Chondrocyte (in vitro differentiated cells): ENCODE measurements at places on chromosomes 11 and 22. TPM values are rescaled to one million over a fixed set of nuclear protein-coding genes. Genes with fewer than 3 reads are reported as not detected.

DNA sequence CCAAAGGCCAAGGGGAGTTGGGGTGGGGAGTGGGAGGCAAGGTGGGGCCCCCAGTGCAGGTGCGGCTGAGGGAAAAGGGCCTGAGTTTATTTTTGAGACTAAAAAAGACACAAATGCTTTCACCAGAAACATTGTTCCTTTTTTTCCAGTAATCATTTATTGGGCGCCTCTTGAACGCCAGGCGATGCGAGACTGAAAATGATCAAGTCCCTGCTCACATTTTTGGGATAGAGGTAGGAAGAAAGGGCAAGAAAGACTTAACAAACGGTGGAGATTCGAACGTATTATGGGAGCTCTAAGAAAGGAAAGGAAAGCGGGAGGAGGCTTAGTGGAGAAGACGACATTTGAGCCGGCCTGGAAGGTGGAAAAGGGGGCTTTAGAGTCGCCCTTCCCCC is 796 bp upstream of the SF3B2 start:
- peak overlapping the region; percentile 99 for H3K4me3 ChIP-seq
- H3K27me3 ChIP-seq: no peaks in the 10 kb centered on the region
- peaks cover 52% of the 10 kb centered on the region for H3K4me1 ChIP-seq
- peaks cover 12% of the 10 kb centered on the region for H3K36me3 ChIP-seq

Gene FAM180B
- total RNA-seq: not detected in 3 replicates

DNA sequence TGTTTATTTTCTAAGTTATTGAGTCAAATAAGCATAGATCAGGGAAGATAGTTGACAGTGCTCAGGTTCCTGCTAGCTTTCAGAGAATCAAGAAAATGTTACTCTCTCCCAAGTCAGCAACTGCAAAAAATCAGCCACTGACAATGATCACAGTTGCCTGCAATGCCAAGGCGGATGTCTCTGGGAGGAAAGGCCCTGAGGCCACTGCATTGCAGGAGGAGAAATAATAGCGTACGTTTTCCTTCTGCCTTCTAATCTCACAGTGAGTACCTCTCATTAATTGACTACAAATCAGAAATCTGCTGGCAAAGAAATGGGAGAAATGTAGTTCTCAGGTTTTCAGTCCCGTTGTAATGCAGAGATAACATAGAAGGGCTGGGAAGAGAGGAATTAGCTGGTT is 54.0 kb upstream of the SPON1 start:
- no peak for DNase-seq
- H3K27me3 ChIP-seq: peaks cover under 1% of the 10 kb centered on the region
- H3K4me3 ChIP-seq: no peak overlapping the region
- H3K36me3 ChIP-seq: no peaks in the 10 kb centered on the region
- no peaks in the 10 kb centered on the region for H3K4me1 ChIP-seq

DNA sequence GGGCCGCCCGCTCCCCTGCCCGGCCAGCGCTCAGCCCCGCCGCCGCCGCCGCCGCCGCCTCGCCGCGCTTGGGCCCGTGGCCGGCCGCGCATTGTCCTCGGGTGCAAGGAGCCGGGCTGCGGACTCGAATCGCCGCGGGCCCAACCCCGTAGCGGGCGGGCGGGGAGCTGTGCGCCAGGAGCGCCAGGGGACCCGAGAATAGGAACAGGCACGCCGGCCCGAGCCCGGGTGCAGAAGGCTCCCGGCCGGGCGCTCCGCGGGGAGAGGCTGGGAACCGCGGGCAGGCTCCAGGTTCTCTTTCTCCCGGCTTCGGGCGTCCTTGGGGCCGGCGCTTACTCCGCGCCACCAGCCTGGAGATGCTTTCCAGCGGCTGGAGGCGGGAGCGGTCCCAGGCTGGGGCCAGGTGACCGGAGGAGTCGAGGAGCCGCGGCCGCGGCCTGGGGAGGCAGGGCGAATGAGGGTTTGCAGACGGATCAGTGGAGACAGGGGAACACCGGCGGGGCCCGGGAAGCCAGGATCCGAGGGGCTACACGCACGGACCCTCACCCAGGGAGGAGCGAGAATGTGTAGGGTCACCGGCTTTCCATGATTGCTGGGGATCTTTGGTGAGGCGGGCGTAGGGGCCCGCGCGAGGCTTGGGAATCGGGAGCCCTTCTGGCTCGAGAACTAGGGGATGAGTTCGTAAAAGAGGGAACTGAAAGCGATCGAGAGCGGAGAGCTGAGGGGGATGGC is 726 bp downstream of the PKNOX2 start:
- H3K27ac ChIP-seq: peak overlapping the region; percentile 98
- peaks cover 4% of the 10 kb centered on the region for H3K36me3 ChIP-seq

DNA sequence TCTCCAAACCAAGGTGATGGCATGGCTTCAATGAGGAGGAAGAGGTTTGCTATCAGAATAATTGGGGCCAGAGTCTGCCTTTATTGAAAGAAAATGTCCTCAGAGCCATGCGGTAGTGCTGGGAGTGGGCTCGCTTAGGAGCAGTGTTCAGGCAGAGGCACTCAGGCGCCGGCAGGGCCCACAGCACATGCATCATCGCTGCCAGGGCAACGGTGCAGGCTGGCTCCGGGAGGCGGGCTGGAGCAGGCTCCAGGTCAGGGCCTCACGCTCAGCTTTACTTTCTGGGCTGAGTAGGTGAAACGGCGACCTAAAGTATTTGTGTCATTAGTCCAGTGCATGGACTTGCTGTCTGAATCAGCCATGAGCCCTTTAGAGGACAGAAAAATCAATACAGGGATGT is 169.9 kb upstream of the CCDC90B start:
- peak; percentile 64 for DNase-seq
- H3K36me3 ChIP-seq: no peaks in the 10 kb centered on the region
- no peak overlapping the region for H3K27ac ChIP-seq
- no peaks in the 10 kb centered on the region for H3K4me1 ChIP-seq
- H3K4me3 ChIP-seq: no peak overlapping the region

DNA sequence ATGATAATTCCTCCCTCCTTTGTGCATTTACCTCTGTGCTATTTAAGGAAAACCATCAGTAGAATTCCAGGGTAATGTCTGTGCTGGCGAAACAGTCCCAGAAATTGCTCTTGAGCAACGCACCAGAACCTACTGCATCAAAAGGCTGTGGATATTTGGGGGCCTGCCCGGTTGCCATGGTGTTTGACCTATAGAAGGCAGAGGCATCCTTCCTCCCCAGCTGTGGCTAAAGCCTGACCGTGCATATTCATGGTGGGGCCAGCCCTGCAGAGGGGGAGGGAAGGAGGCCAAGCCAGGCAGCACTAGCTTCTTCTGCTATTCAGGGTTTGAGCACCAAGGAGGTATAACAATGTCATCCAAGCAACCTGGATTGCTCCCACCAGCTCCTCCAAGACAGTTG is 215.0 kb upstream of the E2F8 start:
- H3K27me3 ChIP-seq: peaks cover 26% of the 10 kb centered on the region
- H3K4me3 ChIP-seq: no peak overlapping the region
- DNase-seq: no peak
- no peaks in the 10 kb centered on the region for H3K4me1 ChIP-seq
- no peaks in the 10 kb centered on the region for H3K36me3 ChIP-seq

GRCh38 chr11:124760205-124760652 is 1.9 kb downstream of the ESAM start:
- peaks cover 29% of the 10 kb centered on the region for H3K4me1 ChIP-seq
- peaks cover 2% of the 10 kb centered on the region for H3K36me3 ChIP-seq
- peak overlapping the region; percentile 31 for H3K4me3 ChIP-seq
- DNase-seq: no peak
- H3K27me3 ChIP-seq: peaks cover 9% of the 10 kb centered on the region

DNA sequence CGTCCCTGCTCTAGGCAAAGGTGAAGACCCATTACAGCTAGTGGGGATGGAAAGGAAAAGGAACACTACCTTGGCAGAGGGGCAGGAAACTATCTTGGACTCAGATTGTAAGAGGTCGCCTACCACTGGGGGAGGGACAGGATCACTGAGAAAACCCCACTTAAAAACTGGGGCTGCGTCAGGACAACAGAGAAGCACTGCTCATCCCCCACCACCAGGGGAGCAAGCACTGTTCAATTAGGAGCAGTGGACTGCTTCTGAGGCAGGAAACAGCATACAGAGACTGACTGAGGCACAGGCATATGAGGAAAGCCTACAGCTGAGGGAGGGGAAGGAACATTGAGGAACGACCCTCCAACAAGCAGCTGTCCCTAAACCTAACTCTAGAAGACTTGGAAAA is 20.8 kb upstream of the DLAT start:
- no peaks in the 10 kb centered on the region for H3K4me1 ChIP-seq
- H3K27me3 ChIP-seq: no peaks in the 10 kb centered on the region
- H3K4me3 ChIP-seq: no peak overlapping the region
- DNase-seq: no peak
- H3K36me3 ChIP-seq: peaks cover 43% of the 10 kb centered on the region

DNA sequence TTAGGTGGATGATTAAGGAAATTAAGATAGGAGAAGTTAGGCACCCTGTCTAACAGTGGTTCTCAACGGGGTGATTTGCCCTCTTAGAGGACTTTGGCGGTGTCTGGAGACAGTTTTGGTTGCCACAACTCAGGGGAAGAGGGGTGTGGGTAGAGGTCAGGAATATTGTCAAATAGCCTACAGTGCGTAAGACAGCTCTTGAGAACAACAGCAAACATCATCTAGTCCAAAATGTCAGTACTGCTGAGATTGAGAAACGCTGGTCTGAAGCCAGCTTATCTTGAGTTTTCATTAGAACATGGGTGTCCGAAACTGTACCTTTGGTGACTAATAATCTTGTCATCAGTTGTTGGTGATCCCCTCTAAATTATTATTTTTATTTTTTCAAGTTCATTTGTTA is 38.4 kb downstream of the CECR2 start:
- H3K4me1 ChIP-seq: peaks cover 20% of the 10 kb centered on the region
- no peaks in the 10 kb centered on the region for H3K27me3 ChIP-seq
- H3K27ac ChIP-seq: no peak overlapping the region
- no peak overlapping the region for H3K4me3 ChIP-seq

Gene OR8D1
- not detected in 3 replicates for total RNA-seq

DNA sequence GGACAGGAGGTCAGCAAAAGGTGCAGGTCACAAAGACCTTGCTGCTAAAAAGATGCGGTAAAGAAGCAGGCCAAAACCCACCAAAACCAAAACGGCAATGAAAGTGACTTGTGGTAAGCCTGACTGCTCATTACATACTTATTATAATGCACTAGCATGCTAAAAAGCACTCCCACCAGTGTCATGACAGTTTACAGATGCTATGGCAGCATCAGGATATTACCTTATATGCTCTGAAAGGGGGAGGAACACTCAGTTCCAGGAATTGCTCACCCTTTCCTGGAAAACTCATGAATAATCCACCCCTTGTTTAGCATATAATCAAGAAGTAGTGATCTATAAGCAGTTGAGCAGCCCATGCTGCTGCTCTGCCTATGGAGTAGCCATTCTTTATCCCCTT is 45.2 kb upstream of the SLC5A12 start:
- no peaks in the 10 kb centered on the region for H3K4me1 ChIP-seq
- H3K36me3 ChIP-seq: no peaks in the 10 kb centered on the region
- no peak overlapping the region for H3K27ac ChIP-seq
- no peak for DNase-seq

- no peaks in the 10 kb centered on the region for H3K27me3 ChIP-seq
- peak overlapping the region; percentile 60 for H3K27ac ChIP-seq
- peaks cover 23% of the 10 kb centered on the region for H3K4me1 ChIP-seq
- no peaks in the 10 kb centered on the region for H3K36me3 ChIP-seq
- no peak for DNase-seq
Measured at GRCh38 chr11:128336203-128336602, 251.2 kb downstream of the ETS1 start.

Gene RCOR2
- total RNA-seq: 1.3 to 3.8 TPM (median 2.7 TPM) in 3 replicates

DNA sequence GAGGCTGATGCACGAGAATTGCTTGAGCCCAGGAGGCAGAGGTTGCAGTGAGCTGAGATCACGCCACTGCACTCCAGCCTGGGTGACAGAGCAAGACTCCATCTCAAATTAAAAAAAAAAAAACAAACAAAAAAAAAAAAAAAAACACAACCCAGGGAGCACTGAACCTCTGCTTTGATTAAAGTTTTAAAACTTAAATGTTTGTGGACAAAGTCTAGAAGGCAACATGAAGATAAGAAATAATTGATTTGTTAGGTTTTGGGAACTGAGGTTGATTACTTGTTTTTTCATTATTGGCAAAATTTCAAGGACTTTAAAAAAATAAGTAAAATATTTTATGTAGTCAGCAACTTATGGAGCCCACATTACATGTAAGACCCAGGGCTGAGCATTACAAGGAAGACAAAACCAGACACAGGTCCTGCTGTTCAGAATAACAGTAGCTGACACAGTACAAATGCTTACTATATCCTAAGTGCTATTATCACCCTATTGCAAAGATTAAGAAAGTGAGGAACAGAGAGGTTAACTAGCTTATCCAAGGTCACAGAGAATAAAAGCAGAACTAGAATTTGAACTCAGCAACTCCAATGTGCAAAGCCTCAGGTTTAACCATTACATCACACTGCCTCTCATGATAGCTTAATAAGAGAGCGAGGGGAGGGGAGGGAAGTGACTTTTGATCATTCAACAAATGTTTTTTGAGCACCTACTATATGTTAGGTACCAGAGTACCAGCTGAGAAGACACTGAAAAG is 2.3 kb upstream of the CRY2 start:
- peaks cover 26% of the 10 kb centered on the region for H3K4me1 ChIP-seq
- H3K27ac ChIP-seq: no peak overlapping the region
- H3K27me3 ChIP-seq: peaks cover 18% of the 10 kb centered on the region
- H3K36me3 ChIP-seq: no peaks in the 10 kb centered on the region
- H3K4me3 ChIP-seq: no peak overlapping the region
- DNase-seq: no peak

GRCh38 chr11:13276454-13276831 is 1.1 kb upstream of the BMAL1 start:
- H3K4me3 ChIP-seq: peak overlapping the region; percentile 93
- H3K36me3 ChIP-seq: no peaks in the 10 kb centered on the region
- peaks cover 35% of the 10 kb centered on the region for H3K4me1 ChIP-seq
- DNase-seq: no peak

DNA sequence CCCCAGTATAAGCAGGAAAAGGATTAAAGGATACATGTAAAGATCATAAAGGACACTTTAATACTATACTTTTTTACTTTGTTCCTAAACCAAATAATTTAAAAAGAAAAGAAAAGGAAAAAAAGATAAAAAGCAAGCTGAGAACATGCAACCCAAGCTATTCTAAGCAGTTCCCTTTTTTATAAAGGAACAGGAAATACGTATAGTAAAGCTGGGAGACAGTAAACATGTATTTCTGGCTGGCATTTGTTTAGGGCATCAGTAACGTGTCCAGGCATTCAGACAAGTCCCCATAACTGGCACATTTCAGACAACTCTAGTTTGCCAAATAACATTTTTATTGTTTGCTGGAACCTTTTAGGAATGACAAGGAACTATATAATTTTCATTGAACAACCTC is 24.9 kb downstream of the BCO2 start:
- peaks cover 4% of the 10 kb centered on the region for H3K36me3 ChIP-seq
- H3K27ac ChIP-seq: no peak overlapping the region
- DNase-seq: no peak
- H3K4me3 ChIP-seq: no peak overlapping the region
- H3K27me3 ChIP-seq: peaks cover 18% of the 10 kb centered on the region
- peaks cover 5% of the 10 kb centered on the region for H3K4me1 ChIP-seq
